ENCODE measurements at places on chromosomes 11 and 22.
A peak's percentile ranks its signal among the peaks of the same experiment; 100 is the strongest.

- no peak for DNase-seq
Measured at GRCh38 chr11:109821511-109821910, 271.7 kb upstream of the ZC3H12C start.

DNA sequence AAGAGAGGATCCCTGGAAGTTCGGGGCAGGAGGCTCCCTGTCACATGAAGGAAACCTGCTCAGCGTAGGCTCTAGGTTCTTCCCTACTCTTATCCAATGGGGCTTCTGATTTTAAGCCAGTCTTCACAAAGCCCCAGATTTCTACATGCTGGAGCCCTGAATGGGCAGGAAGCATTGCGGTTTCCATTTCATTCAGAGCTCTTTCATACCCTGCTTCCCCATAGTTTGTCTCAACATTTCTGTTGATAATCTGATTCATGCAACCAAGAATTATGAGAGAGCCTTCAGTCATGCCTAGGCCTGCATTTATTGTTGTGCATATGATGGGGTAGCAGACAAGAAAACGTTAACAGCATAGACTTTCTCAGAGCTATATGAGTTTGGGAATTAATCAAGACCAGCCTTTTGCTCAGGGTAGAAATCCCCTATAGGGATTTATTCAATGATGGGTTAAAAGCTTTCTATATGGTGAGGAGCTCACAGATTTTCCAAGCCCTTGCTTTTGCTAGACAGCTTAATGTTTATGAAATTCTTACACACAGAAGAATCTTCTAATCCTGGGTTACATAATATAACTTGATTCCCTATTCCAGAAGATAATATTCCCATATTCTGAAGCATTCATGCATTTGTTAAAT, 15.9 kb downstream of the OR51B4 start:
- no peak for DNase-seq

DNA sequence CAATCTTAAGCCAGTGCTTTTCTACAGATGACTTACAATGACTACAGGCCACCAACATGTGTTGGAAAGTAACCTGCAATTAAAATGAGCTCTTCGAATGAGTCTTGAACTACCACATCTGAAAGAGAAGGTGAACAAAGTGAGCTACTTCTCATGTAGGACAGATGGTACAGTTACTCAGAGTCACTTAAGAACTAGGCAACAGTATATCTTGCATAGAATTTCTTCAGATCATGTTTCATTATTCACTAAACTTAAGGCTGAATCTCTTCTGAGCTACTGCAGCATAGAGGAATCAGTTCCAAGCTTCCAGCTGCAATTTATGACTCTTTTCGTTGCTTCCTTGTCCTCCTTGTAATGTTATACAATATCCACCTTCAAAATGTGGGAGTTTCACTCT, 270.9 kb downstream of the TTC28 start:
- no peak for DNase-seq

GRCh38 chr11:125833016-125833415, at the start of gene PATE4:
Gene PATE4, plus strand, starts transcription at chr11:125833316. Its CDS starts 44 bp downstream, at chr11:125833360.
- no peak for DNase-seq

DNA sequence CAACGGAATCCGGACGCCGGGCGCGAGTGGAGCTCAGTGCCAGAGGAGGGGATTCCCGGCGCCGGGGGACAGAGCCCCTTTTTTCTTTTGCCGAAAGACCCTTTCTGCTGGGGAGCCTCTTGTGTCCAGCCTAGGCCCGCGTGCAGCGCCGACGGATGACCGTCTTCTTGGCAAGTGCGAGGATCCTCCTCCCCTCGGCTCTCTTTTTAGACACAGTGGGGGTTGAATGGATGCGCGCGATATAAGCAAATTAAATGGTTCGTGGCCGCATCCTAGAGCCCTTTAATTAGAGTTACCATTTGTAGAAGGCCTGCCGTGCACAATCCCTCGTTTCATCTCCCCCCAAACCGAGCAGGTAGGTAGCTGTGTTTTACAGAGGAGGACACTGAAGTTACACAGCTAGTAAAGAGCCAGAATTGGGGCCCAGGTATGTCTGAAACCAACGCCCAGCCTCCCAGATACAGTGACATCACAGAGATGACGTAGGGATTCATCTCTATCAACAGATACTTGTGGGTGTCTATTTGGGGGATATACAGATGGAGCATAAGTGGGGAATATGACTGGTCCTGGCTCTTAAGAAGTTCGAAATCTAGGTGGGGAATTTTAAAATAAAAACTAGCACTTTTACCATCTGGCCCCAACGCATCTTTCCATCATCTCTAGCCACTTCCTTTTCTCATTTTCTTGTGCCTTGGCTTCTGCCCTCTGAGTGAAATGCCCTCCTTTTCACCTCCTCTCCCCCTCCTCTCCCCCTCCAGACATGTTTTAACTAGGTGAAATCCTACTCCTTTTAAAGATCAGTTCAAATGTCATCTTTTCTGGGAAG, 875 bp downstream of the TCP11L1 start:
- DNase-seq, result no peak

GRCh38 chr11:64034411-64034811, 1.3 kb upstream of the FLRT1 start:
- no peak for DNase-seq

GRCh38 chr11:67292671-67293070, 3.6 kb downstream of the ANKRD13D start:
- no peak for DNase-seq

DNA sequence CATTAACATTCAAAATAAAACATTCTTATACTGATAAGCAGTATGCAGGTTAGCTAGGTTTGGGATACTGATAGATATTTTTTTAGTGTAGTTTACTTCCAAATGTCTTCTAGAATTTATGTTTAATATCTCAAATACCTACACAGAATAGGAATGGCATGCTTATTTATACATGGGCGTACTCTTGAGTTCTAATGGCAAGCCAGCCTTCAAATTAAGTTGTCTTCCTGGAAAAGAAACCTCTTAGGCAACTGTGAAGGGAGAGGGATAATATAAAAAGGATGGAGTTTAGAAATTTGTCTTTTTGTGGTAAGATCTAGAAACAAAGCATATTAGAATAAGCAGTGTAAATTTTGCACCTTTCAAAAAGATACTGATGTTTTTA, 65.4 kb downstream of the MTMR3 start:
- no peak for DNase-seq

DNA sequence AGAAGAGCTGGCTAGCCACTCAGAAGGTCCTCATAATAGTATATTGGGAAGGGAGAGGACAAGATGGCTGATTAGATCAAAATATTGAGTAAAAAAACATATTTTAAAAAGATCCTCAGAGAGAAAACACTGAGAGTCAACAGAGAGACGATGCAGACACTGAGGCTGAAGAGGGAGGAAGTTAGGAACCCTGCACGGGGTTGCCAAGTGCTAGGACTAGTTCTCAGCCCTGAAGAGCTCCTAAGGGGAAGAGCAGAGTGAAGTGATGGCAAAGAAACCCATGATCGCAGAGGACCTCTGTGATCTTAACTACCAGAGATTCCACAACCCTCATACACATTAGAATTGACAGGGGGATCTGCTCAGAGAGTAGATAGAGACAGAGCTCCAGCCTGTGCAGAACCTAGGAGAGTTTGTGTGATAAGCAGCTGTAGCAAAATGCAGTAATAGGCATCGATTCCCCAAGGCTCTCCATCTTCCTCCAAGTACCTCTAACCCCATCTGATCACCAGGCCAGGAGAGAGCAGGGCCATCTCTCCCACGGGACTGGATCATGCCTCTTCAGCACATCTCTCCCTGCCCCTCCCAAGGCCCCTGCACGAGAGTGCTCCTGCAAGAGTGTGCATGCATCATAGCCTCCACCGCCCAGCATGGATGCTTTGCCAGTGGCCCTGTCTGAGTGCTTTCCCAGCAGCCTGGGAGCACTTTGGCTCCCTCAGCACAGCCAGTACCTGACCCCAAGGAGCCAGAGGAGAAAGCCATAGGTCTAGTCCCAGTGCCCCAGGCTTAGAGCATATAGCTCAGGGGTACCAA, 41.2 kb upstream of the ARL14EP start:
- DNase-seq, result no peak

DNA sequence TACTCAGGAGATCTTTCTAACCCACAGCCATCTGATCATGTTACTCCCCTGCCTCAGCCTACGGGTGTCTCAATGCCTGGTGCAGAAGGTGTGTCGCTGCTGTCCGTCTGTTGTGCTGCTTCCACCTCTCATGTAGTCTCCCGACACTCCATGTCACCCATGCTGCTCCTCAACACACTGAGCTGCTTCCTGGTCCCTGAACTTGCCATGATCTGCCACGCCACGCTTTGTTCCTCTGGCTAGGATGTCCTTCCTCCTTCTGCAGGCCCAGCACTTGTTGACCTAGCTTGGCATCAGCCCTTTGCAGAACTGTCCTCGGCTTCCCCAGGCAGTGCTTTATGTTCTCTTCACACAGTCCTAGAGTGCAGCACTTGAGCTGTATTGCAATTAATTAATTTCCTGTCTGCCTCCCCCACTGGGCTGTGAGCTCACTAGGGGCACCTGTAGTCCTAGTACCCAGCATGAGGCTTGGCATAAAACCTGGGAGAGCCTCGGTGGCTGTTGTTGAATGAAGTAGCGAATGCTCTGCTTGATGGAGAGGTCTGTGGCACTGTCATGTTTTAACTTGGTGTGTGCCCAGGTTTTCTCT, 9.5 kb downstream of the GTPBP1 start:
- no peak for DNase-seq

- peak; percentile 43 for DNase-seq
Measured at GRCh38 chr11:62573006-62573591, 592 bp downstream of the EEF1G start.

GRCh38 chr11:12683874-12684273, 9.7 kb downstream of the TEAD1 start:
- no peak for DNase-seq

DNA sequence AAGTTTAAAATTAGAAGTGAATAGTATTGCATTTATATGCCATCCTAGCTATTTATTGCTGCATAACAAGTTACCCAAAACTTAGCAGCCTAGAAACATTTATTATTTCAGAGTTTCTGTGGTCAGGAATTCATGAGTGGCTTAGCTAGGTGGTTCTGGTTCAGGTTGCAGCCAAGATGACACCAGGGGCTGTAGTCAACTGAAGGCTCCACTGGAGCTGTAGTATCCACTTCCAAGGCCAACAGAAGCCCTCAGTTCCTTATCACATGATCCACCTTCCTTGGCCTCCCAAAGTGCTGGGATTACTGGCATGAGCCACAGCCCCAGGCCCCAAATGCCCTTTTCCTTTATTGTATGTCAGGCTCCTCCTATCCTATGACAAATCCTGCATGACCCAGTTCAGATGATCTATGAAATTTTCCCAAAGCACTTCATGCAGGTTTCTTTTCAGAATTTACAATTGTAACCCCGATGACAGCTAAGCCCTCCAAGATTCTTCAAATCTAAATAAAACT, 6.1 kb upstream of the ALG8 start:
- DNase-seq, result no peak

GRCh38 chr22:29632672-29633071, 29.2 kb downstream of the NF2 start:
- no peak for DNase-seq

GRCh38 chr11:58928691-58929090, 10.6 kb upstream of the GLYATL1 start:
- no peak for DNase-seq

DNA sequence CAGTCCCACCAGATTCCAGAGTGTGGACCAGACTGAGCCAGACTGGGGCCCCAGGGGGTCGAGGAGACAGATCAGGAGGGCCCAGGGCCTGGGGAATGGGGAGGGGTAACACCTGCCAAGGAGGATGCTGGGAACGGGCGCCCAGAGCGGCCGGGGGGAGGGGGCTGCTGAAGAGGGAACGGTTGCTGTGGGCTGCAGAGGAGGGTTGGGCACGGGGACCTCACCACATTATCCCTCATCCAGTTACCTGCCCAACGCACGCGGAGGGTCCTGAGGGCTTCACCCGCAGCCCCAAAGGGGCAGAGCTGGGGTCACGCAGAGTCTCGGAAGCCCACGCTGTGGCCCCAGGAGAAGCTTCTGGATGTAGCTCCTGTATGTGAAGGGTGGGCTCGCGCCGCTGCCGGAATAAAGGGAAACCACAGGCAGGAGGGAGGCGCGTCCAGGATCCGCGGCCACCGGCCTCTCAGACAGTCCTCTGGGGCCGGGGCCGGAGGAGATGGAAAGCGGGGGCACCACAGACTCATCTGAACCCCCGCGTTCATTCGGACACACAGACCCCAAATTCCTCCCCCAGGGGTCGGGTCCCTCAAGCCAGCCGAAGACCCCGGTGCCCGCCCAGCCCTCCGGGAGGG, 866 bp upstream of the SELENOO start:
- no peak for DNase-seq

GRCh38 chr11:116071241-116071640, 567.0 kb upstream of the CADM1 start:
- no peak for DNase-seq

DNA sequence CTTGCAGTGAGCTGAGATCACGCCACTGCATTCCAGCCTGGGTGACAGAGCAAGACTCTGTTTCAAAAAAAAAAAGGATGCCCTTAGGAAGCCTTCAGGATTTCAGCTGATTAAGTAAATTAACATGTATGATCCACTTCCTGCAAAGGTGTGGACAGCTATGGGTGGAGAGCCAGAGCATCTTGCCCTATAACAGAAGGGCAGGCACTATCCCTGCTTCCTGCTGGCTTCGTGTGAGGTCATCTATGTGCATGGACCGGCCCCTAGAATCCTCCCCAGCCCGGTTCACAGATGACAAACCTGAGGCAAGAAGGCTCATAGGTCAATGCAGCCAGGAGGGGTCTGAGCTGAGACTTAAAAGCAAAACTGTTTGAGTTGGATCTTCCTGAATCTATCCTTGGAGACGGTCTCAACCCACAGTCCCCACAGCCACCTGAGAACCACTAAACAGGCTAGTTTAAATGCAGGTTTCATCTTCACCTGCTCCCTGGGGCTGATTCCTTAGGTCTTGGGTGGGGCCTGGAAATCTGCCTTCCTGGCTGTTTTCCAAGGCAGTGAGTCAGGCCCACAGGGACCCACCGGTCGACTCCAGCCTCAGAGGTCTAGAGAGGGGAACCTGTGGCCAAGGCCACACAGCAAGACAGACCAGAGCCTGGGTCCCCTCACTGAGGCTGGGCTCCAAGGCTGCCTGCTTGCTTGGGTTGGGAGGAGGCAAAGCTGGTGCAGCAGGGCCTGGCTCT, 55.2 kb upstream of the MPEG1 start:
- no peak for DNase-seq
